ENCODE measurements at places on chromosomes 6 and 20.

DNA sequence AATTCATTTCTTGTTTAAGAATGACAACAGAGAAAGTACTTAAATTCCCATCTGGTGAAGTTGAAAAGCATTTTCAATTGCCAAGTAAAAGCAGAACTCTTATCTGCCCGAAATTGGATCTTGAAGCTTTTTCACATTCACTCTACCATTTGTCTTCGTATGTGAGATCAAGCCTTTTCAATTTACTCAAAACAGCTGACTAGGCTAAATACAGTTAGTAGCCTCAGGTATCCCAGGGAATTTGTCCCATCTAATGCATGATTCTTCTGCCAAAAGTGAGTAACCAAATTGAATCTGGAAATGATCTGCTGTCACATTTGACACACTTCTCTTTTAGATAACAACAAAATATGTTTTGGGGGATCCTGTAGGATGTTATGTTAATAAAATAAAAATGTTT lies 596.8 kb upstream of the HS3ST5 start:
- no peak for DNase-seq

GRCh38 chr6:97029056-97029455 lies 104.5 kb downstream of the KLHL32 start:
- DNase-seq, result no peak

DNA sequence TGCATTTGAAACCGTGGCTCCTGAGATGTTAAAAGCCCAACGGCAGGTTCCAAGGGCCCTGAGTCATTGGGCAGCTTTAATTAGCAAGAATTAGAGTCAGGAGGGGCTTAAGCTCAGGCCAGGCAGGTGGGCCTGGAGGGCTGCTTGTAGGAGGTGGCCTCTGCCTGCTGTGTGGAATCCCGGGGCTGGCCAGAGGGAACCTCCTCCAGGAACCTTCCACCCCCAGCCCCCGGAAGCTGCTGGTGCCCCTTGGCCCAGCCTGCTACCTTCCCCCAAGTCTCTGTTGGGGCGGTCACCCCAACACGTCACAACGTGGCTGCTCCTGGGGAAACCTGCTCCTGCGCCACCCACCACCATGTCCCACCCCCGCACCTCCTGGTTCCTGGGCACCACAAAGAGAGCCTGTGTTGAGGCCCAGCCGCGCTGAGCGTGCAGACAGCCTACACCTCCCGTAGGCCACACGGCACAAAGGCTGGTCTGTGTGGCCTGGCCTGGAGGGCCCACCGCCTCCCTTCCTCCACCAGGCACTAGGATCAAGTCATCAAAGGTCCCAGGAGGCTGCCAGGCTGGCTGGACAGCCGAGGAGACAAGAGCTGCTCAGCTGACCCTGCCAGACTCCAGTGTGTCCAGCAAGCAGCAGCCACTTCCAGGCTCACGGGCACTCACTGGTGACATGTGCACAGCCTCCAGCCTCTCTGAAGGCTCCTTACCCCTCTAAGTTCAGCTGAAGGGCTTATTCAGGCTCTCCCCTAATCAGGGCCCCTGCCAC lies 86.3 kb downstream of the SNX5 start:
- DNase-seq, result no peak

DNA sequence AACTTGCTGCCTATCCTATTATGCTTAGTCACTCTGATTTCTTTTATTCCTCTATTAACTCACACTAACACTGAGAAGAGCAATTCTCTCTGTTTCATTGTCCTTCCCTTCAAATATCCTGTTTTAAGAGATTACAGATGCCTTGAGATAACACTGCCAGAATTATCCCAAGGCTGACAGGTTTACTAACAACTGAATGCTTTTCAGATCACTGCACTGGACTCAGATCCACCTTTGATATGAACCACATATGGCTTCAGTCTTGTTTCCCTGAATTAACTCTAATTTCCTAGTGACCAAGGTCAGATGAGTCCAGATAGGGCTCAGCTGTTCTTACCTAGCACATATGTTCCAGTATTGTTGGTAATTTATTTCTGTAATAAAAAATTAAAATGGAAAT lies 633.1 kb downstream of the GRIK2 start:
- no peak for DNase-seq

DNA sequence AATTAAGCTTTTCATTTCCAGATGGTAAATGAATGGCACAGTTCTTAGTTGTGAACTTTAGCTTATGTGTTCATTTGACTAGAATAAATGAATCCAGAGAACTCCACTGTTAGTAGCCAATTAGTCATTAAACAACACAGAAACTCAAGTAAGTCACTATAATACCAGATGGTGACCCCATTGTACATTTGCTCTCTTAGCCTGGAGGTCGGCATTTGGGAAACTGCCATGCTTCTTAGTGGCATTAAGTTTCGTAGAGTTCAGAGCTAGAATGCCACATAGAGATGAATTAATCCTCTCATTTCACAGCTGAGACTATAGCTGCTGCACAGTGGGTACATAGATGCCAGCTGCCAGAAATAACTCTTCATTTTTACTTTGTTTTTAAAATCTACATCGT lies 10.8 kb upstream of the DTNBP1 start:
- DNase-seq, result no peak

- no peak for DNase-seq
Observed at GRCh38 chr20:47727909-47728361, 57.3 kb downstream of the SULF2 start.

GRCh38 chr6:73666393-73666792 lies 12.6 kb upstream of the SLC17A5 start:
- DNase-seq, result no peak

- DNase-seq, result no peak
Observed at GRCh38 chr6:3449750-3450305, 7.0 kb downstream of the SLC22A23 start.

GRCh38 chr20:32440069-32440757 lies 82.1 kb downstream of the ASXL1 start:
- no peak for DNase-seq

DNA sequence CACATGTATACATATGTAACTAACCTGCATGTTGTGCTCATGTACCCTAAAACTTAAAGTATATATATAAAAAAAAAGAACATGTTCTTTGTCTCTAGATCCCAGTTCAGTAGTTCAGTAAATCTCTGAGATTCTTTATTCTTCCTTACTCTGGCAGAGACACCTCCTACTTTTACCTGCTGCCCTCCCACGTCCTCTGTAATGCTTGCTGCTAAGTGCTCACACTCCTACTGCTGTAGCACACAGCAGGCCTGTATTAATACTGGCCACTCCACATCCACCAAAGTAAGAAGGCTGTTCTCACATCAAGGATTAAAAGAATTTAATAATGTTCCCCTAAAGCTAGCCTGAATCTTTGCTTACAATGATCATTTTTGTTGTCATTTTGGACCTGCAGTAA lies 648.4 kb upstream of the EYS start:
- no peak for DNase-seq

GRCh38 chr6:53524455-53524815 lies 20.5 kb downstream of the GCLC start:
- DNase-seq, result no peak

GRCh38 chr6:33839399-33840047 lies 35.7 kb upstream of the MLN start:
- no peak for DNase-seq

DNA sequence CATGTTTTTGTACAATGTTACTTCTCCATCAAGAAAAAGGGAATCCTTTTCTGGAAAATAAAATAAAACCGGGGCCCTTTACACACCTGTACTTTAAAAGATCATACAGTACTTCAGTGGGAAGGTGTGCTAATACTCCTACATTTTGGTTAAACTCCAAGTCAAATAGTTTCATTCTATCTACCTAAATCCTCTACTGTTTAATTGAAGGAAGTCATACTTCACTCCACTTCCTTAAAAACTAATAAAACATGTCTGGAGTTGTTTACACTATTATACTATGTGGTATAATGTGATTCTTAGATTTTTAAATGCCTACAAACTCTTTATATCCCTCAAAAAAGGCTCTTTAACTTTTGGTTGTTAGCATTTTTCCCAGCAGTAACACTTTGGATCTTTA lies 18.6 kb upstream of the HBS1L start:
- DNase-seq, result no peak

DNA sequence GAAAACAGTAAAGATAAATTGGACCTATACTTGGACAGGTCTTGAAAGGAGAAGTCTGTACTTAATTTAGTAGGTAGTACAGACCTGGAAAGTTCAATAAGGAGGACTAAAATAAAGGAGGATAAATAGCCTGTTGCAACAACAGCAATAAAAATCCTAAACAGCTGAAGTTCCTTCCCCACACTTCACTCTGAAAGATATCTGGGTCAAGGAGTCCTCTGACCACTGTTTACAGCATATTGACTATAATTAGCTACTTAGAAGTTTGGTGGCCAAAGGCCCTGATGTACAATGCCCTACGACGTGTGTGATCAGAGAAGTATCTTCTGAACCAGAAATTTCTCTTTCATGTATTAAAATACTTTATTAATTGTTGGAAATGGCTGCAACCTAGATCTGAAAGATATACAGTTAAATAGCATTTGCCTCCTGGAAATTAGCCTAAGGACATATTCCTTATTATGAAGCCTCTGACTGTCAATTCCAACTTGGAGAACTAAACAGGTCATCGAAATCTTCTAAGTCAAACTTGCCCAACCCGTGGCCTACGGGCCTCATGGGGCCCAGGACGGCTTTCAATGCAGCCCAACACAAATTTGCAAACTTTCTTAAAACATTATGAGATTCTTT lies 82.8 kb downstream of the KIF13A start:
- DNase-seq, result no peak

- DNase-seq, result no peak
Observed at GRCh38 chr6:75493400-75494064, at the start of gene FILIP1. Gene FILIP1 (minus strand): TSS chr6:75493800. CDS start chr6:75414972, 78,828 bp downstream.

DNA sequence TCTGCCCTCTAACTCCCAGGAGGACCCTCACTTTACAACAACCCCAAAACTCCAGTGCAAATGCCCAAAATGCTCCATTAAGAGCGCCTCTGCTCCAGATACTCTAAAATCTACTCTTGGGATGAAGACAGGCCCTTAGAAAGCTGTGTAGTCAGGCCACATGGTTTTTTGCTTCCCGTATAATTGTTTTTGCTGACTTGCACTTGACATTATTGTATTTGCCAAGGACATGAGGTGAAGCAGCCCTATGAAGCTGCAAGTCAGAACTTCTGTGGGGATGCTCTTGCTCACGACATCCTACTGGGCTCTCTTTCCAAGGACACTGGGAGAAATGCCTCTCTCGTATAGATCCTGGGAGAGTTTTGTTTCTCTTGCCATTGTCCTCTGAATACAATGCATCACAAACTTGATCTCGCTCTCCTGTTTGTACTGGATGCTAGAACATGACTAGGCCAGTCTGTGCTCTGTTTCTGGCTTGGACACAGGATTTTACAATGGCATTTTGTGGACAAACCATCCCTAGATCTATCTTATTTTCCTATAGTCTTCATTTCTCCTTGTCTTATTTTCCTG lies 177.2 kb upstream of the DTNBP1 start:
- DNase-seq, result no peak

DNA sequence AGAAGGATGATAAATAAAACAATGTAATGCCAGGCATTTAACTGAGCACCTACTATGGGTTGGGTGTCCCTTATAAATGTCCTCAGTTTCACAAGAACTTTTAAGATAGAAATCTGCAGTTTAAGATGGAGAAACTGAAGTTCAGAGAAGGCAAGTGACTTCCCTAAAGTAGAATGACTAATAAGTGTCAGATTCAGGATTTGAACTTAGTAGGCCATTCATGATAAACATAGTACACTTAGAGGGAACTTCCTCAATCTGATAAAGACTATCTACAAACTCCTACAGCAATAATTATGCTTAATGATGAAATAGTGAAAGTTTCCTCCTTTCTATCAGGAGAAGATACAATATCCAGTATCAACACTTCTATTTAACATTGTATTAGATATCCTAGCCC lies 43.9 kb downstream of the NCR2 start:
- DNase-seq, result no peak

DNA sequence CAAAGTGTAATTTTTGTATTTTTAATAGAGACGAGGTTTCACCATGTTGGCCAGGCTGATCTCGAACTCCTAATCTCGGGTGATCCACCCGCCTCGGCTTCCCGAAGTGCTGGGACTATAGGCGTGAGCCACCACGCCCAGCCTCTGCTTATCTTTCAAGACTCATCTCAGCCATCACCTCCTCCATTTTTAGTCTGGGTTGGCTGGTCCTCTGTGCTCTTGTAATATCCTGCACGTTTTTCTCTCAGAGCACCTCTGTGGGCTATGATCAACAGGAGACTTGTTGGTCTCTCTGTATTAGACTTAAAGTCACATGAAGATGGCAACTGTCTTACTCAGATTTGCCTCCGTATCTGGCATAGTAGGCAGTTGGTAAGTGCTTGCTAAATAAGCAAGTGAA lies 7.6 kb downstream of the NOTCH4 start:
- no peak for DNase-seq

GRCh38 chr6:83169106-83169505 lies 24.0 kb downstream of the PGM3 start:
- DNase-seq, result no peak

- no peak for DNase-seq
Observed at GRCh38 chr20:38935967-38936407, 9.8 kb downstream of the FAM83D start.

DNA sequence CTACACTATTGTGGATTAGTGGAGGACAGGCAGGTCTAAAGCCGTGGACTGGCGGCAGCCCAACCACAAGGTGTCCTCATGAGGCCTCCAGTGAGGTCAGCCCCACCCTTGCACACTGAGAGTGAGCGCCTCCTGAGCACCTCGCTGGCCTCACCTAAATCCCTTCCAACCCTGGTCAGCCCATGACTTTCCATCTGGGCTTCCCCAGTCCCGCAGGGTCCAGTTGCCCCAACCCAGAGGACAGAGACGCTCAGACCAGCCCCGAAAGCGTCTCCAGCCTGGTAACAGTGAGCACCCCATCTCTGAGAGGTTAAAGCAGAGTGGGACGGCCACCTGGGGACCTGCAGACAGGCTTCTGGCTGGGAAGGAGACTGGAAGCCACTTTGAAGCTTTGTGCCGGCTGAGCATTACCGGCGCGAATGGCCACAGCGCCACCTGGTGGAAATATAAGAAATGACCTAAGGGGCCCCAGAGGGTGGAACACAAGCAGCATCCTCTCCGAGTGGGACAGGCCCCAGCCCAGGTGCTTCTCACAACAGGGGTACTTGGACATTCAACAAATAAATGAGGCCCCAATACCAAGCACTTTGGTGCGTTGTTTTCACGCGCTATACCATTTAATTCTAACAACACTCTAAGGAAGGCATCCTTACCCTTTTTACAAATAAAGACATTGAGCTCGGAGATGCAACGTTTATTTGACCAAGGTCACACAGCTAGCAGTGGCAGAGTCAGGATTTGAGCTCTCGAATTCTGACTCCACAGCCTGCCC lies 65.7 kb upstream of the TOP1 start:
- DNase-seq, result peak; percentile 53

DNA sequence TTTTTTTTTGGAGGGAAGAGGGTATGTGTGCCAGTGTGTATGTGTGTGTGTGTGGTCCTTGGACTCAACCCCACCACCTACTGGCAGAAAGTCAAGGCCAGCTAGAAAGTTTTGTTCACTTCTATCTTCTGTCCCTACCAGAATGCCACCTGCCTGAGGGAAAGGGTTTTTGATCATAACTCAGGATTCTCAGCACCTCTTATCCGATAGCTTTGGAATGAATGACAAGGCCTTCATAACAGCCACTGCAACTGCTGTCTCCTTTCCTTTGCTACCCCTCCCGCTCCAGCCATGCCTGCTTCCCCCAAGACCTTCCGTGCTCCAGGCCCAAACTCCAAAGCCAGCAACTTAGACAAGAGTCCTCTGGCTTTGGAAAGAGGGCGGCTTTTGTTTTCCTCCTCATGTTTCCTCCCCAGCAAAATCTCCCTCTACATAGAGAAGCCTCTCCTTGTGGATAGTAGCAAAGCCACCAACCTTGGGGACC lies 18.7 kb downstream of the BTN3A1 start:
- DNase-seq, result no peak

All from activated CD8-positive, alpha-beta memory T cell treated with anti-CD3 and anti-CD28 coated beads for 1 hour (primary cell).